Activated T-helper 1 cell treated with anti-CD3 and anti-CD28 coated beads, Interleukin-2, amount 50 U/mL, for 16 hours (primary cell): ENCODE measurements at places on chromosomes 2 and 18.

GRCh38 chr2:240795454-240795853 is 24.6 kb downstream of the KIF1A start:
- no peak for DNase-seq

GRCh38 chr2:119040730-119041129 is 98.7 kb downstream of the MARCO start:
- no peak for DNase-seq

GRCh38 chr18:23401400-23402347 is 51.4 kb upstream of the RIOK3 start:
- no peak for DNase-seq

DNA sequence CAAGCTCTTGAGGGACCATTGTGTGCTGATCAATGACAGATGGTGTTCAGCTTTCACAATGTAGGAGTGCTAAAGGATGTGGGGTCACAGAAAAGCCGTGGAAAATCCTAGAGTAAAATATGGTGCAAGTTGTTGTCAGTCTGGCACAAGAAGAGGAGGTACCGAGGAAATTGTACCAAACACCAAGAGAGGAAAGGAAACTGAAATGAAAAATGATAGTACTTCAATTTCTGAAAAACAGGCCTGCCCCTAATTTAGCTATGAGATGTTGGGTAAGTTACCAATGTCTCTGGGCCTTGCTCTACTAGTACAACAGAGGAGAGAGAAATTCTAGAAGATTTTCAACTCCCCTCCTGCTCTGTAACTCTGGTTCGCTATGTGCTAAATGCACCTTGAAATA is 78.8 kb upstream of the PELI1 start:
- DNase-seq, result no peak

GRCh38 chr2:140348826-140349225 is 1568.6 kb upstream of the NXPH2 start:
- no peak for DNase-seq

- DNase-seq, result peak; percentile 13
These were observed at the start of gene MBD5 for GRCh38 chr2:148021059-148021861. TSS of gene MBD5 (plus strand) at chr2:148021091.

- DNase-seq, result no peak
These were observed 362.2 kb upstream of the NXPH2 start for GRCh38 chr2:139142252-139142880.

GRCh38 chr2:172228177-172228808 is 125.6 kb upstream of the DLX2 start:
- DNase-seq, result no peak

DNA sequence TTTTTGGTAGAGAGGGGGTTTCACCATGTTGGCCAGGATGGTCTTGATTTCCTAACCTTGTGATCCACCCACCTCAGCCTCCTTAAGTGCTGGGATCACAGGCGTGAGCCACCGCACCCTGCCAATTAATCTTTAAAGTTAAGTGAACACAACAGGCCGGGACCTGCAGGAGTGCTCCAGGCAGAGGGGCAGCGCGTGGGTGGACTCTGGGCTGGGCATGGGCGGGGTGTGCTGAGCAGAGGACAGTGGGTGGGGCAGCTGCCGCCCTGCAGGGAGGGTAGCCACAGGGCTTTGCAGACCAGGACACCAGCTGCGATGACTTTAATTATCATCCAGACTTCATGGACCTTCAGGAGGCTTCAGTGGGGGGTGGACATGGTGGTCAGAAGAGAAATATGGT is 8.8 kb upstream of the GPR148 start:
- no peak for DNase-seq

DNA sequence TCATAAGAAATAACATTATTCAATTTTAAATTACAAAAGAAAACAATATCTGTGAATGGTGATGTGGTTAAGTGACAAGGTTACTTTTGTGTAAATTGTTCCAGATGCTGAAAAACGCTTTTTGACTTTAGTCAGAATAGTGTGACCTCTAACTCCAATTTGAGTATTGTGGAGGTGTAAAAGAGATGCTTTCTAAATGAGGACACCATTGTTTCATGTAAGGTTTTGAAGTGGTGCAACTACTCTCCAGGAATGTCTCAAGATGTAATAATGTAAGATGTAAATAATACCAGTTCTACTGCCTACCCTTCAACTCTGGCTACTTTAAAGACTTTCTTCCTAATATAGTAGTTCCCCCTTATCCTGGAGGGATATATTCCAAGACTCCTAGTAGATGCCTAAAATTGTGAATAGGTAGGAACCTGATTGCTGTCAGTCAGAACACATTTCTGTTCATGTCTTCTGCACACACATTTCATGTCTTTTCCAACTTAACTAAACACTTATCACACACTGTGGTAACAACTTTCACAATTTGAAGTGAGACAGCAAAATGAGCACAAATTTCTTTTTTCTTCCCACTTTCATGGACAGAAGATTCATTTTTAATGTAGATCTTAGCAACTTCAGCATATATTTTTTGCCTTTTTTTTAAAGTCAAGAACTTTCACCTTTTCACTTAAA is 39.1 kb upstream of the PPP1R1C start:
- no peak for DNase-seq

- no peak for DNase-seq
These were observed 28.5 kb upstream of the AQP4 start for GRCh38 chr18:26893996-26894395.

DNA sequence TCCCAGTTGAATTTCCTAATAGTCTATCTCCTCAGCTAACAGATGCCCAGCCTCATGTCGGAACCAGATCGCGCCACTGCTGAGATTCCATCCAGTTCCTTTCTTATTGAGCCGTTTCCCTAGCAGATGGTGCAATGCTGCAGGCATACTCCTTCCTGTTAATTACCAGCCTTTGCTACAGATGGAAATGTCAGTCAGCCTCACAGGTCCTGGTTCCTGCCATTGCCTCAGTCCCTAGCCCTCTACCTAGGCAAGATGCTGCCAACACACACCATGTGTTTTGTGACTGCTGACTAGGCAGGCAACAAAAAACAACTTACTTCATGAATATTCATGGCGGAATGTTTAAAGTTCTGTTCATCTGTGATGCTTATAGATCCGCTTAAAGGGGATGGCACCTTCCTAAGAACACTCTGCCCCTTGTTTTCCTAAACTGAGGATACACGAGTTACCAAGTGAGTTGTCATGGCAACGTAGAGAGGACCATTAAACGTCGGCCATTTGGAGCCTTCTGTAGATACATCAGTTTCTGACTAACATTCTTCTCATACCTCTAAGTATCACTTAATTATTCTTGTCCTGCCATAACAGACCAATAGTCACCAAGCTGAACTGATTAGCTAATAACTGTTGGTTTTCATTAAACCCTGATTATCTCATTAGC is 749.5 kb downstream of the RNF144A start:
- no peak for DNase-seq

DNA sequence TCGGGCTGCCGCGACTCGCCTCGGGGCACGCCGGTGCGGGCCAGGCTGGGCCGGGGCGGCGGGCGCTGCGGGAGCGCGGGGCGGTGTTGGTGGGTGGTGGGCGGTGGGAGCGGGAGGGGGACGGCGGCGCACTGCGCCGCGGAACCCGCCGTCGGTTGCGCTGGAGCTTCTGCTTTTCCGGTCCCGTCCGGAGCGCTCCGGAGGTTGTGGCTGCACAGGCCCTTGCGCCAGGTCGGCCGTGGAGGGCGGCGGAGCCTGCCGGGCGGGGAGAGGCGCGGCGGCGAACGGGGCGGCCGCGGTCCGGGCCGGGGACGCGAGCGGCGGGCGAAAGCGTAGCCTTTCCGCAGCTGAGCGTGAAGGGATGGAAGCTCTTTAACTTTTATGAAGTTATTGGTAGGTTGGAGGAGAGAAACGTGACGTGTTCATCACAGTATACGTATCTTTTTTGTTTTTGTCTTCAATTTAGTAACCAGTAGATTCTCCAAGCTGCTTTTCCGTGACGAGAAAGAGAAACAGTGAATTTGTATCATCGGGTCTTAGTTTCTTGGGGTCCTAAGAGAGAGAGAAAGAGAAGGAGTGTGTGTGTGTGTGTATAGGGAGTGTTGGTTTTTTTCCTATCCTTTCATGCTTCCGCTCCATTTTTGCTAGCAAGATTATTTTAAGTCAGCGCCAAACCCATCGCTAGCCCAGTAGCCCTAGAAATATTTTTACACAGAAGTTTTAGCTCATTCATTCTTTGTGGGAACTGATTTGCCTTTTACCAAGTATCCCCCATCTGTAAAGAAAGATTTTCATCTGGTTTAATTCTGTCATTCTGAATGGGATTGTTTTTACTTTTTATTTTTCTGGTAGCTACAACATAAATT is 535 bp downstream of the ATG4B start:
- no peak for DNase-seq

DNA sequence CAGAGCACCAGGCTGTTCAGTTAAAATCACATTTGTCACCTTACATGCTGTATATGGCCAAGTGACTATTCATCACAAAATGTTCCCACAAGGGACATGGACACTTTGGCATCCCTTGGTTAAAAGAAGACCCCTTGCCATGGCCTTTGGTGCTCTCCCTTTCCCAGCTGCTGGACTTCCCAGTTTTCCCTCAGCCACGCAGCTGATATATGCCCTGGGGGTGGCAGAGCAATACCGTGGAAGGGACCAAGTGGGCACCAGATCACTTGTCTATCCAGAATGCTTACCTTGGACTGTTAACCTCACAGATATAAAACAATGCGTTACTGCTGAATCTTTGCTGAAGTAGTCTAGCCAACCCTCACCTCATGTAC is 35.3 kb downstream of the PAIP2B start:
- no peak for DNase-seq

GRCh38 chr2:68834737-68835376 is 36.3 kb downstream of the BMP10 start:
- DNase-seq, result no peak

- no peak for DNase-seq
These were observed 69.9 kb downstream of the ACTR2 start for GRCh38 chr2:65297544-65297943.

DNA sequence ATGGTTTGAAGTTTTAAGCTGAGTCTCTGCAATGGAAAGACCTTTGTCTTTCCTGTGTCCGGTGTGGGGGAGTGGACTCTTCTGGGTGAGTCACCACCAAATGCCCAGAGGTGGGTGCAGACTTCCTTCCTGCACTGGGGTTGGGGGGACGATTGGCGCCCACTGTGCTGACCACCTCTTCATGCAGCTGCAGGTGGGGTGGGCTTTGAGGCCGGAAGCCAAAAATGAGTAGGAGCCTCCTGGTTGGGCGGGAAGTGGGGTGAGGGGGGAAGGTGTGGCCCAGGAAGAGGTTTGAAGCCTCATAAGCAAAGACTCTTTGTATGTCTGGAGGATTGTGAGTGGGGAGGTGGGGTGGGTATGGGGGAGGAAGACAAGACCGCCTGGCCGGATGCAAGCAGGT is 27.6 kb downstream of the PAX8 start:
- no peak for DNase-seq

- no peak for DNase-seq
These were observed at the start of gene PARD3B for GRCh38 chr2:204544961-204545860. TSS of gene PARD3B (plus strand) at chr2:204545475. CDS start at chr2:204546000, 525 bp downstream.

GRCh38 chr18:2407961-2408360 is 163.3 kb downstream of the METTL4 start:
- no peak for DNase-seq

DNA sequence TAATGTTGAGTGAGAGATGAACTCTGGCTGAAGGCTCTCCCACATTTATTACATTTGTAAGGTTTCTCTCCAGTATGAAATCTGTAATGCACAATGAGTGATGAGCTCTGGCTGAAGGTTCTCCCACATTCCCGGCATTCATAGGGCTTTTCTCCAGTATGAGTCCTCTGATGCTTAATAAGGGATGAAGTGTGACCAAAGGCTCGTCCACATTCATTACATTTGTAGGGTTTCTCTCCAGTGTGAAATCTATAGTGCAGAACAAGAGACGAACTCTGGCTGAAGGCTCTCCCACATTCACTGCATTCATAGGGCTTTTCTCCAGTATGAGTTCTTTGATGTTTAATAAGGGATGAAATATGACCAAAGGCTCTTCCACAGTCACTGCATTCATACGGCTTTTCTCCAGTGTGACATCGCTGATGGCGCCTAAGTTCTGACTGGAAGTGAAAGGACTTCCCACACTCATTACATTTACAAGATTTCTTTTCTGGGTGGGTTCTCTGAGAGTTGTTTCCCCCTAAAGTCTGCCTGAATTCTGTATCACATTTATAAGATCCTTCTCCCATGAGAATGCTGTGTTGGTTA is 10.2 kb downstream of the ZNF514 start:
- no peak for DNase-seq

DNA sequence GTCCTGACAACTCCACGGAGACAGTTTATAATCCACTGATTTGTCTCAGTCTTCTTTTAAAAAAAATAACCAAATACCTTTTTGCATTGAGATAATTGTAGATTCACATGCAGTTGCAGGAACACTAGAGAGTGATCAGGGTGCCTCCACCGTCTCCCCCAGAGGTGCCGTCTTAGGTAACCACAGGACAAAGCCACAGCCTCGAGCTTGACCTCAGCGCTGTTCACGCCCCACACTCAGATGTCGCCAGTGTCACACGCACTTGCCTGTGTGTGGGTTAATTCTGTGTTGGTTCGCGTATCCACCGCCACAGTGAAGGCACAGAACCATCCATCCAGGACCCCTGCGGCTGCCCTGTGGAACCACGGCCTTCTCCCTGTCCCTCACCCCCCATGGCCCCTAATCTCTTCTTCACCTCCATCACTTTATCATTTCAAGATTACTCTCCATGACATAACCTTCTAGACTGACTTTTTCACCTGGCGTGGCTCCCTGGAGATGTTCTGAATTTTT is 295.0 kb upstream of the HDAC4 start:
- no peak for DNase-seq

- DNase-seq, result no peak
These were observed 185.6 kb upstream of the SALL3 start for GRCh38 chr18:78794071-78794430.

- no peak for DNase-seq
These were observed 212.0 kb upstream of the RAB6C start for GRCh38 chr2:129767346-129768035.

DNA sequence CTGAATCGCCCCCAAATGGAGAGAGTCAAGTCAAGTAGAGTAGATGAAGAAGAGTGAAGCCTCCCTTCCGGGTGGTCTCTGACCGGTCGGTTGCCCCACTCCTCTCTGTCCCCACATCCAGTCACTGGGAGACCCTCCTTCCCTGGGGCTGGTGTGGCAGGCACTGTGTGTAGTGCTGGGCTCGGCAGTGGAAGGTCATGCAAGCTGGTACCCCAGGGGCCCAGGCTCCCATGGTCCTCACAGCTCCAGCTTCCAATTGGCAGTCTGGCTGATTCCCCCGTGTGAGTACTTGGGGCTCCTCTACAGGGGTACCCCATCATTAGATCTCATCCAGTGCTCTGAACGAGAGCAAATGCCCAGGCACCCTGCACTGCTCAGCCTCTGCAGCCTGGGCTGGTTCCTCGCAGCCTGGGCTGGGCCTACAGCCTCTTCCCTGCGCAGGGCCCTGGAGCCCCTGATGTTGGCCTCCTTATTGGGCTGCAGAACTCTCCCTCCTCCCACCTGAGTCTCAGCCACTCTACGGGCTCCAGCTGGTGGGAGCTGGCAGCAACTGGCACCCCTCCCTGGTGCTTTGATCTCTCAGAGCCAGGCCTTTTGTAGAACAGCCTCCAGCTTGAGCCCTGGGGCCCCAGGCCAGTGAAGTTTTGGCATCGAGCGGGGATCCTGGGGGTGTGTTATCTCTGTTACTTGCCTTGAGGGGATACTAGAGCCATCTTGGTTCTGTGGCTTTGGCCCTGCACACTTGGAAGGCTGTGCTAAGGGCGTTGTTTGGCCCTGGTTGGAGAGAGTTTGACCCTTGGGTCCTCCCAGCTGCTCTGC is 187.8 kb upstream of the HDAC4 start:
- DNase-seq, result no peak
